Colonic mucosa (tissue), 4 donors: ENCODE measurements at places on chromosomes 4 and X. TPM values are rescaled to one million over a fixed set of nuclear protein-coding genes. Genes with fewer than 3 reads are reported as not detected.

- DNase-seq, result no peak
Measured at GRCh38 chrX:47091149-47091775, 13.0 kb downstream of the RGN start.

DNA sequence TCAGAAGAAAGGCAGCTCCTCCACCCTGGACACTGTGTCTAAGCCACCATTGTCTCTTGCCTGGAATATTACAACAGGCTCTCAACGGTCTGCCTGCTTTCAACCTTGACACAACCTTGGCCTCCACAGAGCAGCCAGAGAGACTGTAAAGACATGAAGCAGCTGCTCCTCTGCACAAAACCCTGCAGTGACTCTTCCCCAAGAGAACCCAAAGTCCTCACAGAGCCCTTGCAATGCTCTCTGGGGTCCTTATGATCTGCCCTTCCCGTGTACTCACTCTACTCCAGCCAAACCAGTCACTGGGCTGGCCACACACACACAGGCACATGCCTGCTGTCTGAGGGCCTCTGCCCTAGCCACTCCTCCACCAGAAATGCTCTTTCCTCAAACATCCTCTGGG, 75.9 kb upstream of the CPEB2 start:
- no peak for DNase-seq

FUNDC1 gene
- 11.9 TPM for total RNA-seq

DNA sequence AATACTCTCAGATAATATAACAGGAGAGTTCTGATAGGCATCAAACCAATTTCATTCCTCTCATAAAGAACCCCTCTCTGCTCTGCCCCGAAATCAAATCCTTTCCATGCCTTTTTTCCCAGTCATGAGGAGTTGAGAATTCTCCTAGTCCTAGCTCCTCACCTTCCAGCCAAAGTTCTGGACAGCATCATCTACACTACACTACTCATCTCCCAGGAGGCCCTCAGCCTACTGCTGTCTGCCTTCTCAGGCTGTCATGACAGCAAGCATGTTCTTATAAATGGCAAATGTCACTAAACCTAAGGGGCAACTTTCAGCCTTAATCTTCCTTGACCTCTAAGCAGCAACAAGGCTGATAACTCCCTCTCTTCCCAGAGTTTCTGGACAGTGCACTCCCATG, 26.6 kb downstream of the MAPK10 start:
- DNase-seq, result no peak

- DNase-seq, result no peak
Measured at GRCh38 chrX:23436875-23437274, 102.2 kb downstream of the PTCHD1 start.

- DNase-seq, result no peak
Measured at GRCh38 chr4:10639664-10640063, 44.9 kb downstream of the CLNK start.

GRCh38 chr4:94649381-94650133, 108.2 kb upstream of the BMPR1B start:
- no peak for DNase-seq

- no peak for DNase-seq
Measured at GRCh38 chrX:46856483-46856882, 19.6 kb downstream of the RP2 start.

- DNase-seq, result no peak
Measured at GRCh38 chr4:143109376-143109775, 75.3 kb upstream of the USP38 start.

GRCh38 chr4:119679251-119679650, 50.6 kb upstream of the PDE5A start:
- no peak for DNase-seq
